Neural crest cell (in vitro differentiated cells): ENCODE measurements at places on chromosomes 2 and 18. TPM values are rescaled to one million over a fixed set of nuclear protein-coding genes. Genes with fewer than 3 reads are reported as not detected.

DNA sequence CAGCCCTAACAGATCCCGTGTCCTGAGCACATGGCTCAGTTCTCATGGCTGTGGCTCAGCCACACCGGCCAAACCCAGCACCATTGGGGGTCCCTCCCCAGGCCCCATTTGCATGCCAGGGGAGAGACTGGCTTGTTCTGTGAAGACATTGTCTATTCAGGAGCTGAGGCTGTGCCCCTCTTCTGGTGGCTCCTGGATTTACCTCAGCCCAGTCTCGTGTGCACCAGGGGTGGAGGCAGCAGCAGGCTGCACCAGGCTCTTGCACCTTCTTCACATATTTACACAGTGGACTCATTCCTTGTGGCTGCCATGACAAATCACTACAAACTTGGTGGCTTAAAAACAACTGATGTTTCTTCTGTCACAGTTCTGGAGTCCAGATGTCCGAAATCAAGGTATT, 92.4 kb upstream of the ITGA6 start:
- no peak for DNase-seq
- no peaks in the 10 kb centered on the region for H3K36me3 ChIP-seq
- H3K27me3 ChIP-seq = no peaks in the 10 kb centered on the region
- H3K4me1 ChIP-seq = peaks cover 31% of the 10 kb centered on the region

Gene ACTR2
- 213 and 217 TPM in 2 replicates for total RNA-seq

Gene TCF4
- total RNA-seq = 82.5 and 89.9 TPM in 2 replicates

DNA sequence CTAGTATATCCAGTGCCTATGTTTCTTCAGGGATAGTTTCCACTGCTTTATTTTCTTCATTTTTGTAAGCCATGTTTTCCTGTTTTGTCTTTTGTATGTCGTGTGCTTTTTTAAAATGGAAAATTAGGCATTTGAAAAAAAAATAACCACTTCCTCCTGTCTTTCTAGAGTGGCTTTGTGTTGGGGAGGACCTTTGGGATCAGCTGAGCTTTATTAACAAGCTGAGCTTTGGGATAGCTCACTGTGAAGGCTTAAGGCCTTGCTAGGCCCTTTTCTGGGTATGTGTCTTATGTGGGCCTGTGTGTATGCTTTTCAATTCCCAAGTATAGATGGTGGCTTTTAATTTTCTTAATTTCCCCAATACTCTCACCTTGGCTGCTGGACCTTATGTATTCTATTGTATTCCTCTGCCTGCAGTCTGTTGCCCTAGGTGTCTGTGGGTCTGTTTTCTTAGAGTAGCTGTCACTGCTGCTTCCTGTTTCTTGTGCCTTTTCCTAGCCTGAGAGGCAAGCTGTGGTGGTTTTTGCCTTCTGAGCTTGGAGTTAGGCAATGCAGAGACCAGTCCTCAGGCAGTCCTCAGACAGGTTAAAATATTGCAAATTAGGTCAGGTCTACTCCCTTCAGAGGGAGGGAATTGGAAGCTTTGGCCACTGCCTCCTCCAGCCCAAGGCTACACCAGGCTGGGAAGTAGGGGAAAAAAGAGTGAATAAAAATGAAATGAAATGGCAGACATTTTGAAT, 134.7 kb downstream of the LDLRAD4 start:
- H3K36me3 ChIP-seq = peaks cover 11% of the 10 kb centered on the region
- no peak overlapping the region for H3K4me3 ChIP-seq
- no peaks in the 10 kb centered on the region for H3K27me3 ChIP-seq
- H3K4me1 ChIP-seq = peaks cover 9% of the 10 kb centered on the region

DNA sequence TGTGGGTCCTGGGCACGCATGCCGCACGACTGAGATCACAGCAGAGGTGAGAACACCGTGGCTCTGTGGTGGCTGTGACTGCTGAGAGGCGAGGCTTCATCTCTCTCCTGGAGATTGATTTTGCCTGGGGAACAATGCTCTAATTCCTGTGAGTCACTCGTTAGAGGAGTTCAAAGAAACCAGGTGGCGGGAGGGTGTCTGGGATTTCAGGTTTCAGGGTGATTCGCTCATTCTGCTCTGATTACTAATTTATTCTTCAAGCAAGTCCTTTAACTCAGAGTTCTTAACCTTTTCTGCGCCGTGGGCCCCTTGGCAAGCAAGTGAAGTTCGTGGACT, 56.3 kb downstream of the GLI2 start:
- peaks cover 64% of the 10 kb centered on the region for H3K4me1 ChIP-seq
- H3K27ac ChIP-seq = peak overlapping the region; percentile 54
- no peak overlapping the region for H3K4me3 ChIP-seq
- no peak for DNase-seq

Gene CXCR4
- 37.5 and 39.5 TPM in 2 replicates for total RNA-seq

DNA sequence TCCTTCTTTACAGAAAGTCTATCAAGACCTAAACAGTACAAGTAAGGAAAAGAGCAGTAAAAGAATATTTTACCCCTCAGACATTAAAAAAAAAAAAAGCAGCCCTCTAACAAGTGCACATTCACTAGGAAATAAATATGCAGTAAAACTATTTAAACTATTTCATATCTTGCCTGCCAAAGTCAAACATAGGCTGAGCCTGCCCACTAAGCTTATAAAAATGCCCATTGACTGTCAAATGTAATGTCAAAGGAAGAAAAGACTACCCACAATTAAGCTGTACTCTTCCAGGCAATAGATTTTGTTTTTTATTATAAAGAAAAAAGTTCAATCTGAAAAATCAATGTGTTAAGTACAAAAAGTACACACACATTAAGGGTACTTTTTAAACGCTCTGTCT, 11.8 kb downstream of the ALS2 start:
- DNase-seq = no peak
- no peaks in the 10 kb centered on the region for H3K27me3 ChIP-seq
- H3K36me3 ChIP-seq = peaks cover 7% of the 10 kb centered on the region

- H3K27ac ChIP-seq = no peak overlapping the region
- peaks cover 30% of the 10 kb centered on the region for H3K4me1 ChIP-seq
- no peaks in the 10 kb centered on the region for H3K27me3 ChIP-seq
- H3K36me3 ChIP-seq = no peaks in the 10 kb centered on the region
- no peak for DNase-seq
- no peak overlapping the region for H3K4me3 ChIP-seq
Observed at GRCh38 chr2:149158957-149159356, 120.5 kb downstream of the LYPD6B start.
